ENCODE measurements at places on chromosomes 11 and 22.

- no peak for DNase-seq
These were observed 32.5 kb upstream of the POLD3 start for GRCh38 chr11:74559934-74560309.

- no peak for DNase-seq
These were observed 15.4 kb upstream of the CASTOR1 start for GRCh38 chr22:30304495-30305244.

GRCh38 chr22:46010951-46011626, 34.1 kb upstream of the WNT7B start:
- no peak for DNase-seq

DNA sequence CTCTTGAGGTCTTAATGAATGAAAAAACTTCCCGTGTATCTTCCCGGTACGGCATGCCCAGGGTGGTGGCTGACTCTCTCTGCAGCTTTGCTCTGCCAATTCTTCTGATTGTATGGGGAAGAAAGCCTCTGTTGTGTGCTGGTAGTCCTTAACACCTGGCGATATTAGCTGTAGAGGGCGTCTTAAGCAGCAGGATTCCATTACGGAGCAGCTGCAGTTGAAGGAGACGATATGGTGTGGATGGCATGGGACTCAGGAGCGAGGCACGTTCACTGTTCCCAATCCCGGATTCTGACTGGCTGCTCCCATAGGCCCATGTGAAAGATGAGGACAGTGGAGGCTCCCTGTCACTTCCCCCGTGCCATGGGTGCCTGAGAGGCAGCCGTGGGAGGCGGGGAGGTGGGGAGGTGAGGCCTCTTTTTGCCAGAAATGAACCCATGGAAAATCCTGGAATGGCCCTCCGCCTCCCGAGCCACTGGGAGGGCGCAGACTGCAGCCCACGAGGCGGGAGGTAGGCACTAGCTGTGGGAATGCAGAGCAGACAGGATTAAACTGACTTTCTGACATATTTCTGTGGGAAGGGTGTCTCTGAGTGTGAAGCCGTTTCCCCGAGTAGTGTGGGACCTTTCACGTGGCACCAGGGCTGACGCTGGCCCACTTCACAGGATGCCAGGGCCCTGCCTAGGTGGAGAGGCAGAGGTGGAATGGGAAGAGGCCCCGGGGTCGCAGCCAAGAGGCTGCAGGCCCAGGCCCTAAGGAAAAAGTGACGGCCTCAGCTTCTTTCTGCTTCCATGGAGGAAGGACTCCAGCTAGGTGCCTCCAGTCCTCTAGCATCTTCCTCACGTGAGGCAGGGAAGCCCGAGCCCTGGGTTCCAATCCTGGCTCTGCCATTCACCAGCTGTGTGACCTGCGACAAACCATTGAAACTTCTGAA, 121.4 kb upstream of the CD82 start:
- DNase-seq: no peak

GRCh38 chr11:130422251-130422995, 6.0 kb downstream of the ADAMTS8 start:
- DNase-seq: no peak

DNA sequence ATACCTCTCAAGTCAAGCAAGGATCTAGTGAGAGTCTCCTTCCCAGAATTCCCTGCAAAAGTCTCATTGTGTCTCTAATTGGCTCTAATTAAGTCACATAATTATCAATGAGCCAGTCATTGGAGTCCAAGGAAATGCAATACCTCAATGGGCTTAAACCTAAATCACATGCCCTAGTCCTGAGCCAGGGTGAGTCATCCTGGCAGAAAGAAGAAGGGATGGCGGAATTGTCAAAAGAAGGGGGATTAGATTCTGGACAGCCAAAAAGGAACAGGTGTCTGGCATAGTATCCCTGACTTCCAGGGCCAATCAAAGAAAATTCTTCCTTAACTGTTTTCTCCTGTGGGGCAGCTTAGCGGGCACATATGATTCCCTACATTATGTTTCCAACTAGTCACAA, 25.1 kb upstream of the LDLRAD3 start:
- no peak for DNase-seq

- no peak for DNase-seq
These were observed 419.9 kb downstream of the BUD13 start for GRCh38 chr11:116352881-116353280.

GRCh38 chr11:79762279-79762921, 321.6 kb upstream of the TENM4 start:
- DNase-seq: no peak

DNA sequence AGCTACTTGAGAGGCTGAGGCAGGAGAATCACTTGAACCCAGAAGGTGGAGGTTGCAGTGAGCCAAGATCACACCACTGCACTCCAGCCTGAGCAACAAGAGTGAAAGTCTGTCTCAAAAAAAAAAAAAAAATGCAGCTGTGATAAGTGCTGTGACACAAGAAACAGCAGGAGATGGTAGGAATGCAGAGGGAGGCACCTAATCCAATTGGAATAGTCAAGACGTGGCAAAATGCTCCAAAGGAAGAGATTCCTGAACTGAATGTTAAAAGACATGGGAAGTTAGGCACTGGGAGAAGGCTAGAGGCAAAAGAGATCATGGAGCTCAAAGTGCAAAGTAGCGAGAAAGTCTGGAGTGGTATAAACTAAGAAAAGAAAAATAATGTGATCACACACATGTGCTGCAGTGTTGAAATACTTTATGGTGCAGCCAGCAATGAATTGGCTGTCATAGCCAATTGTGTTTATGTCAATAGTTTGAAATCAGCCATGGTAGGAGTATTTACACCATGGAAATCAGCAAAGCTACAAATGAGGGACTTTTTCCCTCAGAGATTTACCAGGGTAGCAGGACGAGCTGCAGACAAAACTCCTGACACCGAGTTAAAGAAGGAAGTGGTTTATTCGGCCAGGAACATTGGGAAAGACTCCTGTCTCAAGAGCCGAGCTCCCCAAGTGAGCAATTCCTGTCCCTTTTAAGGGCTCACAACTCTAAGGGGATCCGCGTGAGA, 40.9 kb upstream of the LIPT2 start:
- DNase-seq: no peak

GRCh38 chr11:12864316-12865156, 144.6 kb upstream of the RASSF10 start:
- DNase-seq: no peak

DNA sequence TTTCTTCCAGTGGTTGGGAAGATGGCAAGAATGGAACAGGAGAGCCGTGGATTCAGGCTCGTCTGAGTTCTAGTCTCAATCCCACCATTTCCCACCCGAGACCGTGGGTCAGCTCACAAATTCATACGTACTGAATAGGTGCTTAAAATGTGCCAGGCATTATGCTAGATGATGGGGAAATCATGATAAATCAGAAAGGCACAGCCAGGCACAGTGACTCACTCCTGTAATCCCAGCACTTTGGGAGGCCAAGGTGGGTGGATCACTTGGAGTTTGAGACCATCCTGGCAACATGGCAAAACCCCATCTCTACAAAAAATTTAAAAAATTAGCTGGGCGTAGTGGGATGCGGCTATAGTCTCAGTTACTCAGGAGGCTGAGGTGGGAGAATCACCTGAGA, 7.1 kb downstream of the TRIOBP start:
- no peak for DNase-seq

DNA sequence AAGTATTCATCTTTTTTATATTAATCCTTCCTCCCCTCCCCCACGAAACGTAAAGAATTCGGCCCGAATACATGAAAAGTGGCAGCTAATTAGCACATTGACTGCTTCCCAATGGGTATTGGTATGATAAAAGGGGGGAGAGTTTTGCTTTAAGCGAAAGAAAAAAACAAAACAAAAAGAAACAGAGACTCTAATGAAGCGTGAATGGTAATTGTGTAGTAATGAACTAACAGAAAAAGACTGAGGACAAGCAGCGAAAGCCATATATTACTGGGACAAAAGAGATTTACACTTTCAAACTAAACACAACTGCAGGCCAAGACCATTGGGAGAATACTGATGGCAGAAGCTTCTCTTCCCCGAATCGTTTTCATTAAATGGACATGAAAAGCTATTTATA, 2.5 kb downstream of the DBX1 start:
- no peak for DNase-seq

DNA sequence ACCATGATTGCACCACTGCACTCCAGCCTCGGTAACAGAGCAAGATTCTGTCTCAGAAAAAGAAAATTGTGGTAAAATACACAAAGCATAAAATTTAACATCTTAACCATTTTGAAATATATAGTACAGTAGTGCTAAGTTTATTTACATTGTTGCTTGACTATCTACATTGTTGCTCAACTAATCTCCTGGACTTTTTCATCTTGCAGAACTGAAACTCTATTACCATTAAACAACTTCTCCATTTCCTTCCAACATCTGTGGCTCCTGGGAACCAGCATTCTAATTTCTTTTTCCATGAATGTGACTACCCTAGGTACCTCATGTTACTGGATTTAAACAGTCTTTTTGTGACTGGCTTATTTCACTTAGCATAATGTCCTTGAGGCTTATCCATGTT, 13.5 kb upstream of the VWA5A start:
- DNase-seq: no peak

- DNase-seq: no peak
These were observed 65.9 kb downstream of the PHF21A start for GRCh38 chr11:46055371-46055770.

DNA sequence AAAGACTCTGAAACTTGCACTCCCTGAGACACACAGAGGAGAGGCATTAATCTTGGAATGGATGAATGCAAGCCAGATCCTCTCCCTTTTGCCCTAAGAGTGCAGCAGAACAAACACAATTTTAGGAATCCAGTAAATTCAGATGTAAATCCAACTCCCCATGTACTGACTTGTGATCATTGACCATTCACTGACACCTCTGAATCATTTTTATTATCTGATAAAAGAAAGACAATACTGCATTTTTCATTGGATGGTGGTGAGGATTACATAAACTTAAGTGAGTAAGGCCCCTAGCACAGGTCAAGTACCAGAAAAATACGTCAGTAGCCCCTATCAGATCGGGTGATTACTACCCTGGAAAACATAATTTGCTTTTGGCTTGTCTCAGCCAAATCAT, 782.9 kb upstream of the API5 start:
- DNase-seq: no peak

- DNase-seq: no peak
These were observed 11.4 kb upstream of the TCP11L1 start for GRCh38 chr11:33027846-33028536.

GRCh38 chr11:24900960-24901549, 404.2 kb downstream of the LUZP2 start:
- no peak for DNase-seq

- no peak for DNase-seq
These were observed 33.5 kb upstream of the RASL10A start for GRCh38 chr22:29348956-29349355.

DNA sequence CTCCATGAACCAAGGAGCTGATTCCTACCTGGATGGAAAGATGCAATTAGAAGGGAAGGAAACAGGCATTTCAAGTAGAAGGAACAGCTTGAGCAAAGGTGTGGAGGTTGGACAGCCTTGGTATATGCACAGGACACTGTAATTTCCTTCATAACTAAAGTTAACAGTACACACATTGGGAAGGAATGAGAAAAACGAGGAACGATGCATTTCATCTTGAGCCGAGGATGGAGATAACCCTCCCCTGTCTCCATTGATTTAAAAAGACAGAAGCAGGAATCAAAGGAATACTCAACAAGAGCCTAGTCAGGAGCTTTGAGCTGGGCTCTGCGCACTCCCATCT, 2.3 kb upstream of the PRG2 start:
- no peak for DNase-seq

DNA sequence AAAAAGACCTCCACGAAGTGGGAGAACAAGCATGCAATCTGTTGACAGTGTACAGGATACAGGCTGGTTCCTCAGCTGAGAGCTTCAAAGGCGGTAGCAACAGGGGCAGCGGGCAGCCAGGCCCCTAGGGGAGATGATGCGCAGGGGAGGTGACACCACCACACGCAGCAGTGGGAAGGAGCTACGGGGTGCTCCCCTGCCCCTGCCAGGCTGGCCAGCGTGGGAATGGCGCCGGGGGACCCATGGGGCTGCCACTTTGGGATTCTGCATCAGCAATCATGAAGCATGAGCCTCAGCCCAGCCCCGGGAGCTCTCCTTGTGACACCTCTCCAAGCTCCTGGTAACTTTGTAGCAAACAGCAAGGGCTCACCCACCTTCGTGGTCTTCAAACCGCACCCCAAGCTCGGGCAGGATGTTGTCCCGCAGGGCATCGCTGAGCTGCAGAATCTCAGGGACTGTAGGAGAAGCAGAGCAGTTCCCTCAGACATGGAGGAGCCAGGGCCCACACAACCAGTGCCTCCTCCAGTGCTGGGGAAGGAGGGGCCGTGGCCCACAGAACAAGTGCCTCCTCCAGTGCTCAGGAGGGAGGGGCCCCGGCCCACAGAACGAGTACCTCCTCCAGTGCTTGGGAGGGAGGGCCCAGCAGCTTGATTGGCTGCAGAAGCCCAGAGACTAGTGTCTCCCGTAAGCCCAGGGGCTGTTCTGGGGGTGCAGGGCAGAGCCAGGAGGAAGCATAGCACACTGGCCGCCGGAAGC, 14.6 kb upstream of the NAP1L4 start:
- DNase-seq: peak; percentile 24

GRCh38 chr22:17824457-17824856, 50.2 kb upstream of the BID start:
- no peak for DNase-seq

DNA sequence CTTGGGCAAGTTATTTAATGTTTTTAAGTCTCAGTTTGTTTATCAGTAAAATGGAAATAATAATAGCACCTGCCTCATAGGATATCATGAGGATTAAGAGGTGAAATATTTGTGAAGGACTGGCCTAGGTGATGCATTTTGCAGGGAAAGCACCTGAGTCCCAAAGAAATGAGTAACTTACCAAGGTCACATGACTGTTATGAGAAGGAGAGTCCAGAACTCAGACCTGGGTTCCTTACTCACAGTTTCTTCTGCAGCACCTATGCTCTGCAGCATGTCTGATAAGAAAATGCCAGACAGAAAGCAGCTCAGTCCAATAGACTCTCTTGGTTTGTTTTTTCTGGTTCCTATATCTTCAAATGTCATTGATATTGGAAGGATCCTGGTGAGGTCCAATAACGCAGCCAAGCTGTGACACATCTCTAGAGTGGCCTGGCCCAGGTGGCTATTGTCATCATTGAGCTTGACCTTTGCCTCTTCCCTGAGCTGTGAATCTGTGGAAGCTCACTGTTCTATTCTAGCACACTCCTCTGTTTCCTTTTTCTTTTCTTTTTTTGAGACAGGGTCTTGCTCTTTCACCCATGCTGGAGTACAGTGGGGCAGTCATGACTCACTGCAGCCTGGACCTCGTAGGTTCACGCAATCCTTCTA, 174.7 kb upstream of the NAV2 start:
- no peak for DNase-seq

GRCh38 chr22:36823186-36823839, 6.5 kb upstream of the PVALB start:
- DNase-seq: no peak

GRCh38 chr22:38137876-38138687, 27.6 kb upstream of the BAIAP2L2 start:
- no peak for DNase-seq

DNA sequence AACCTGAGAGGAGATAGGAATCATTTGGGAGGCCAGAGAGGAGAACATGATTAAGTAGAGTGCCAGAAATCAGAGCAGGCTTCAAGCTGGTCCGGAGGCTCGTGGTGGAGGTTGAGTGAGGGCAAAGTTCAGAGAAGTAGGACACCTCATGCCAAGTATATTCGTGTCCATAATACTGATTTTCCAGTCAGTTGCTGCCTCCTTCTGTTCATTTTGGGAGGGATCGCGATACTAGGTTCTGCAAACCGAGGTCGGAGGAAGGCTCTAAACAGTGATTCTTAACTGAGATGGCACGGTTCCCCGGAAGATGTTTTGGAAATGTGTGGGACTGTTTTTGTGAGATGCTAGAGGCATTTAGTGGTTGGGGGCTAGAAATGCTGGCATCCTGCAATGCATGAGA, 13.6 kb upstream of the CD3E start:
- DNase-seq: no peak

Measured in activated T-cell treated with anti-CD3 and anti-CD28 coated beads for 1 hour (primary cell).